ENCODE measurements at places on chromosomes 12 and 14.

DNA sequence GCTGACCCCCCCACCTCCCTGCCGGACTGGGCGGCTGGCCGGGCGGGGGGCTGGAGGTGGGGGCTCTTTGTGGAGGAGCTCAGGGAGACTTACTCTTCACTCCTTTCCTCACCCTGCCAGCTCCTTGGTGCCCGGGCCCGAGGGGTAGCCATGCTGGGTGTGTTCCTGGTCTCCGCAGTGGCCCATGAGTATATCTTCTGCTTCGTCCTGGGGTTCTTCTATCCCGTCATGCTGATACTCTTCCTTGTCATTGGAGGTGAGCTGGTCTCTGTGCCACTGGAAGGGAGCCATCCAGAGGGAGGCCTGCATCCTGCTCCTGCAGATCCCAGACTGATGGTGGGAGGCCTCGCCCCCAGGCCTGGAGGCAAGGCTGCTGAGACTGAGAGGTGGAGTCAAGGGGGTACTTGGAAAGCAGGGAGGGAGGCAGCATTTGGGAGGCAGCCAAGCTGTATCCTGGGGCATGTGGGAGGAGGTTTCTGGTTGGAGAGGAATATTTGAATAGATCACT, 19.7 kb downstream of the SOAT2 start:
- no peak for DNase-seq

DNA sequence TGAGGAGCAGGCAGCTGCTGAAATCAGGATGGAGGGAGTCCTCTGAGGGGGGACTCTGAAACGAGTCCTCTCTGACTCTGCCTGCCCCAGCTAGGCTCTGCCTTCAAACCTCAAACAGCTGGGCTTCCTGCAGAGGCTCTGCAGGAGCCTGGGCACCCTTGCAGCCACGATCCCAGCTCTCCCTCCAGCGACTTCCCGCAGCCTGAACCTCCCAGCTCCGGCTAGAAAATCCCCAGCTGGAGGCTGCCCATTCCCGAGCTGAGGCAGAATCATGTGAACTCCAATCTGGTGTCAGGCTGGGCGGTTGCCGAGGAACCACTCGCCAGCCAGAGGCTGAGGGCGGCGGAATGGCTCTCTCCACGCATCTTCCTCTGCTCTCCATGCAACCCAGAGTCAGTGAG, at the start of gene GPR68:
Gene GPR68, minus strand, starts transcription at position 204 of the 401 bp plus-strand sequence. CDS start 9,654 bp downstream, outside the sequence.
- DNase-seq = no peak

DNA sequence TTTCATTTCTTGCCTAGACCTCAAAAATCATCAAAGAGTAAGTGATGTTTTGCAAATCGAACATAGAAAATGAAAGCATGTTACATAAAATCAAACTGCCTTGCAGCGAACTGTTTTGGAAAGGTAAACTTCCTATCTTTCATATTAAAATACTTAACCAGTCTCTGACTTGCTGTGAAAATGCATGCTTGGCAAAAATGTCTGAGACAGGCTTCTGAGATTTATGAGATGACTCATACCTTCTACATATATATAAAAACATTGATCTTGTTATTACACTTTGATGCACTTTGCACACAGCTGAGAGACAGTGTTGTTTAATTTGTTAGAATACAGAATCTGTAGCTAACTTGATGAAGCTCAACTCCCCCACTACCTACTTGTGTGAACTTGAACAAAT, 179.1 kb downstream of the KITLG start:
- no peak for DNase-seq

GRCh38 chr12:65640489-65640901, 183.8 kb upstream of the HMGA2 start:
- DNase-seq = no peak

DNA sequence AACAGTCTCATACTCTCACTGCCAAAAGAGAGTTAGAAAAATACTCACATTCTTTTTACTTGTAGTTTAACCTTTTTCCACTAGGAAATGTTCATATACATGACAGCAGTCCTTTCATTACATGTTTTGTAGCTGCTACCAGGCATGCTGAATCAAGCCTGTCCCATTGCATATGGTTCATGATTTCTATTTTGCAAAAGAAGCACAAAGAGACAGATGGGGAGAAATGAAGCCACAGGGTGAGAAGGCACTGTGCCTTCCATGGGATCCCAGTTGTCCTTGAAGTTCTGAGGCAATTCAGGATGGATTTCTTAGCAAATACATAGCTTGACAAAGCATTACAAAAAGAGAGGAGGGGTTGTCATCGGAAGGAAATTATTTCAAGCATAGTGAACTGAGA, 89.5 kb downstream of the SMOC1 start:
- DNase-seq = no peak

DNA sequence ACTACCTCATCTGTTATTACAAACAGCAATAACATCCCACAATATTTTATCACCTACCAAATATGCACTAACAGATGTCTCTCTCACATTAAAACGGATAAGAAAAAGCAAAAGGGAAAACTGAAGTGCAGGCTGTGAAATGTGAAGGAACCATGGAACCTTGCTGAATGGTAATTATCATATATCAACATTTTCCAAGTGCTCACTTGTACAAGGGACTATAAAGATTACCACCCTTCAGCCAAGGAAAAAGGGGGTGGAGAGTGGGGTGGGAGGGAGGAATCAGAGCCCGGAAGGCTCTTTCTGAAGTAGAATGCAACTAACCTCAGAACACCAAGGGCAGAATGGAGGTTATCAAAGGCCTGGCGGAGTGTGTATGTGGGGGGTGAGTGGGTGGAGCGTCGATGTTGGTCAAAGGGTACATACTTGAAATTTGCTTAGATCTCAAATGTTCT, 1.2 kb downstream of the SNX6 start:
- DNase-seq = no peak

DNA sequence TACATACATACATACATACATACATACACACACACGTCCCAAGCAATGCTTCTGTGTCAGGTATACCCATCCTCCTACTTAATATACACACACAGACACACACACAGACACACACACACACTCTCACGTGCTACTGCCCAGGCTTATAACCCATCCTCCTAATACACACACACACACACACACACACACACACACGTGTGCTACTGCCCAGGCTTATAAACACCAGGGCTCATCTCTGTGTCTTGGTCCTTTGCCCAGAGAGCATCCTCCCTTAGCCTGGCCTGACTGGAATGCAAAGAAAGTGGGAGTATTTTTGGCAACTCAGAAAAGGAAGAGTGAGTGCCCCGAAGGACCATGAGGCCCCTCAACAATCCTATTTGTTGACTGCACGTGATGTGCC, 129.0 kb downstream of the RBM19 start:
- no peak for DNase-seq

GRCh38 chr12:95881331-95881955, 22.7 kb downstream of the SNRPF start:
- no peak for DNase-seq

- no peak for DNase-seq
Measured at GRCh38 chr14:94773061-94773648, 3.2 kb upstream of the GSC start.

DNA sequence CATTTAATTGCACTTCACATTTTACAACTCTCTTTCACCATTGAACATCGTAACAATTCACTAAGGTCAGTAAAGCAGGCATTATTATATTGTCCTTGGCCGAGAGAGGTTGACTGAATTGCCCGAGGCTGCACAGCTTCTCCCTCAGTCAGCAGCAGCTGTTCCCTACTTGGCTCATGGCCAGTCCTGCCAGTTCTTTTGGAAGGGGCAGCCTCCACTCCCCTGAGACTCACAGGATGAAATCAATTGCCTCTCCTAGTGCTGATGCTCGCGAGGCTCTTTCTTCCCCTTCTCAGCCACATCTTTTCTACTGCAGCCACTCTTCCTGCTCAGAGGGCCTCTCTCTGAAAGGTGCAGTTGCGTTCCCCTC, 79.9 kb upstream of the KCNA1 start:
- no peak for DNase-seq

- no peak for DNase-seq
Measured at GRCh38 chr12:68617160-68617926, 6.6 kb downstream of the RAP1B start.

DNA sequence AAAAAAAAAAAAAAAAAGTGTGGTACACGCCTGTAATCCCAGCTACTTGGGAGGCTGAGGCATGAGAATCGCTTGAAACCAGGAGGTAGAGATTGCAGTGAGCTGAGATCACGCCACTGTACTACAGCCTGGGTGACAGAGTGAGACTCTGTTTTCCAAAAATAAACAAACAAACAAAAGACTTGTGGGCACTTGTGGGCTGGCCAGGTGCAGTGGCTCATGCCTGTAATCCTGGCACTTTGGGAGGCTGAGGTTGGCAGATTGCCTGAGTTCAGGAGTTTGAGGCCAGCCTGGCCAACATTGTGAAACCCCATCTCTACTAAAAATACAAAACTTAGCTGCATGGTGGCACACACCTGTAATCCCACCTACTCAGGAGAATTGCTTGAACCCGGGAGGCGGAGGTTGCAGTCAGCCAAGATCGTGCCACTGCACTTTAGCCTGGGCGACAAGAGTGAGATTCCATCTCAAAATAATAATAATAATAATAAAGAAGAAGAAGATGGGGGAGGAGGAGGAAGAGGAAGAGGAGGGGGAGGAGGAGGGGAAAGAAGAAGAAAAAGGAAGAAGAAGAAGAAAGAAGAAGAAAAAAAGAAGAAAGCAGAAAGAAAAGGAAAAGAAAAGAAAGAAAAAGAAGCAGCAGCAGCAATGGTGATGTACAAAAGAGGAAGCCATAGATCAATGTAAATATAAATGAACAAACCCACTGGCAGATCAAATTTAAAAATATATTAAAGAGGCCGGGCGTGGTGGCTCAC, 27.9 kb upstream of the CCNT1 start:
- DNase-seq = no peak

GRCh38 chr14:68695856-68696255, 97.0 kb downstream of the ZFP36L1 start:
- DNase-seq = no peak

DNA sequence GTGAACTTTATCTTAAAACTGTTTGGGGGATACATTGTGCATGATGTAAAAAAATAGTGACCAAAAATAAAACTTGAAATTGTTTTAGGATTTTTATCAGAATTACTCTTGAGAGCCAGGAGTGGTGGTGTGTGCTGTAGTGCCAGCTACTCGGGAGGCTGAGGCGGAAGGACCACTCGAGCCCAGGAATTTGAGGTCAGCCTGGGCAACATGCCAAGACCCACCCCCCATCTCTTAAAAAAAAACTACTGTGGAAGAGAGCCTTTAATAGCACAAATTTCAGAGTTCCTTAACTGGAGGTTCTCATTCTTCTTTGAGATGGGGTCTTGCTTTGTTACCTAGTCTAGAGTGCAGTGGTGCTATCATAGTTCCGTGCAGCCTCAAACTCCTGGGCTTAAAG, 21.5 kb downstream of the CPSF2 start:
- DNase-seq = no peak

GRCh38 chr12:72546106-72546505, 273.9 kb downstream of the TRHDE start:
- DNase-seq = no peak

GRCh38 chr14:87434680-87435079, 558.3 kb downstream of the GALC start:
- no peak for DNase-seq

DNA sequence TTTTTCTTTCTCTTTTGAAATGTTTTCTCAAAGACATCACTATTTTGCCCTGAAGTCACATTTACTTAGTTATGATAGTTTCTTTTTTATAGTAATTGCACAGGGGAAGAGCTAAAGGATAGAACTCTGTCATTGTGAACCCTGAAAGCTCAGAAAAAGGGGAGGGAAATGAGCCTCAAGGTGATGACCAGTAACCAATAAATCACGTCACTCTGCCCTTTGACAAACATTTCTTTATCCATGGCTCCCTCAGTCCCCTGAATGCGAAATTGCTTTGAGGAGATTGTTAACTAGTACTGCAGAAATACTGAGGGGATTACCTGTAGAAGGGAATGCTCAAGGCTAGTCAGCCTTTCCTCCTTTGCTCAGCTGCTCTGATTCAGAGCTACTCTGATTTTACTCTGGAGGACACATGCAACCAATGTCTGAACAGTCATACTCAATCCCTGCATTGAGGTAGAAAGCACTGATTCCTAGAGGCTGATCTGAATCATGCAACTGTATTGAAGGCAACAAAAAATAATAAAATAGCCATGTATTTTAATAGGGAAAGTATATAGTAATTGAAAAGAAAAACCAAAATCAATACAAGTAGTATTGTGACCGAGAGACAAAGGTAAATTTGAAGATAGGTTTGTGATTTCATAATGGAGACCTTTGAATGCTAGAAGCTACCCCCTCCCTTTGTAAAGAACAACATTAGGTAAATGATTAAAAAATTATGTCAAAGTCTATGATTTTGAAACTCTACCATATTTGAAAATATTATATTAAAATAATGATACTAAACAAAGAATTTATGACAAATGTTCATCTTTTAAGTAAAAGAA, 24.7 kb downstream of the SLCO1B1 start:
- no peak for DNase-seq

DNA sequence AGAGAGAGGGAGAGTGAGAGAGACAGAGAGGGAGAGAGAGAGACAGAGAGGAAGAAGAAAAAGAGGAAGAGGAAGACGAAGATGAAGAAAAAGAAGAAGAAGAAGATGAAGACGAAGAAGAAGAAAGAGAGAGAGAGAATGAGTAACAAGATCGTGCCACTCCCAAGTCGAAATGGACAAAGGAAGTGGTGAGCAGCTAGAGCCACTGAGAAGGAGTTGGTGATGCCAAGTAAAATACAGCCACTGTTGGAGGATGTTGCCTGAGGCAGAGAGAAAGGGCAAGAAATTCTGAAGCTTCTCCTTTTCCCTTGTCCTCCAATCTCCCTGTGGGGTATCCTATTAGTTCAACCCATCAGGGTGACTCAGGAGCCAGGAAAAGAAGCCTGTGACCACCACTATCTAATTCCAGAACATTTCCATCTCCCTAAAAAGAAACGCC, 12.5 kb upstream of the ANAPC5 start:
- DNase-seq = no peak

DNA sequence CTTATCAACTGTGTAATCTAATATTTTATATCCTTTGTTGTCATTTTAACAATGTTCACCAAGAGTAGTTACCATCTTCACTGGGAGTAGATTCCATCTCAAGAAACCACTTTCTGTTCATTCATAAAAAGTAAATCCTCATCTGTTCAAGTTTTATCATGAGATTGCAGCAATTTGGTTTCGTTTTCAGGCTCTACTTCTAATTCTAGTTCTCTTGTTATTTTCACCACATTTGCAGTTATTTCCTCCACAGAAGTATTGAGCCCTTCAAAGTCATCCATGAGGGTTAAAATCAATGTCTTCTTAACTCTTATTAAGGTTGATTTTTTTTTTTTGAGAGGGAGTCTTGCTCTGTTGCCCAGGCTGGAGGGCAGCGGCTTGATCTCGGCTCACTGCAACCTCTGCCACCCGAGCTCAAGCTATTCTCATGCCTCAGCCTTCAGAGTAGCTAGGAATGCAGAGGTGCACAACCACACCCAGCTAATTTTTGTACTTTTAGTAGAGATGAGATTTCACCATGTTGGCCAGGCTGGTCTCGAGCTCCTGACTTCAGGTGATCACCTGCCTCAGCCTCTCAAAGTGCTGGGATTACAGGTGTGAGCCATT, 276.6 kb downstream of the ACSS3 start:
- DNase-seq = no peak

- DNase-seq = no peak
Measured at GRCh38 chr12:116302166-116303058, 24.9 kb upstream of the MED13L start.

- DNase-seq = no peak
Measured at GRCh38 chr12:128606051-128606450, 217.7 kb downstream of the SLC15A4 start.

All from stimulated activated CD4-positive, alpha-beta T cell treated with anti-CD3 and anti-CD28 coated beads, Interleukin-15, amount 100 ng/mL, for 1 hour (primary cell).